ENCODE measurements at places on chromosomes 2 and 18.

- peak; percentile 70 for DNase-seq
Measured at GRCh38 chr2:169933124-169933711, 106.0 kb downstream of the UBR3 start.

- no peak for DNase-seq
Measured at GRCh38 chr2:133045787-133046186, 375.8 kb upstream of the LYPD1 start.

GRCh38 chr2:150889141-150889540, 372.5 kb downstream of the RBM43 start:
- DNase-seq: no peak

DNA sequence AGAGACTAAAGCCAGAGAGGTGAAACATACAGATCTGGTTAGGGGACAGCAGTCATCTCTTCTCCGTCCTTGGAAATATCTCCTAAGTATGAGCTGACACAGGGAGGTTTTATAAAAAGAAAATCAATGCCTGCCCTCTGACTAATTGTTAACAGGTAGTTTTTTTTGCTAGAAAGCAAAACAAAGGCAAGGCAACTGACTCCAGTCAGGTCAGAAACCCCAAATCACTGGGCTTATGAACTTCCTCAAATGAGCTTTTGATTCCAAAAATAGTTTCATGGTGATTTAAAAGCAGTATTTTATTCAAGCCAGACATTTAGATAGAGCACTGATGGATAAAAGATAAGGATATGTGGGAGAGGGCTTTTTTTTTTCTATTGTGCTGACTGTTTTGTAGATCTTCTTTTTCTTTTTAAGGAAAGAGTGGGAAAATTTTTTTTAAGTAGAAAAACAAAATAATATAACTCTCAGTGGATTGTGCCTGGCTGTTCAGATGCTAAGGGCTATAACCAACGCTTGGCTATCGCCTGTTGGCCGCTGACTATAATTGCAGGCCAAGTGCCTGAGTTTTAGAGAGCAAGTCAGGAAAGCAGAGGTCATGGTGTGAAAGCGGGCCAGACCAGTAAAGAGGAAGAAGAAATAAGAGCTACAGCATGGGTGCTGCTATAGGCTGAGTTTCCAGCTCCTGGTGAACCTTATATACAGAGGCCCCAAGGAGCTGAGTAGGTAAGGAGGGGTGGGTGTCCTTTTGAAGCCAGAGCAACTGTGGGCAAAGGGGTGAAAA, 44.9 kb downstream of the MRPL35 start:
- DNase-seq: no peak
